ENCODE measurements at places on chromosomes 5 and 9. TPM values are rescaled to one million over a fixed set of nuclear protein-coding genes. Genes with fewer than 3 reads are reported as not detected.

GRCh38 chr5:136356747-136357469 lies 8.4 kb downstream of the TRPC7 start:
- no peak for DNase-seq

DNA sequence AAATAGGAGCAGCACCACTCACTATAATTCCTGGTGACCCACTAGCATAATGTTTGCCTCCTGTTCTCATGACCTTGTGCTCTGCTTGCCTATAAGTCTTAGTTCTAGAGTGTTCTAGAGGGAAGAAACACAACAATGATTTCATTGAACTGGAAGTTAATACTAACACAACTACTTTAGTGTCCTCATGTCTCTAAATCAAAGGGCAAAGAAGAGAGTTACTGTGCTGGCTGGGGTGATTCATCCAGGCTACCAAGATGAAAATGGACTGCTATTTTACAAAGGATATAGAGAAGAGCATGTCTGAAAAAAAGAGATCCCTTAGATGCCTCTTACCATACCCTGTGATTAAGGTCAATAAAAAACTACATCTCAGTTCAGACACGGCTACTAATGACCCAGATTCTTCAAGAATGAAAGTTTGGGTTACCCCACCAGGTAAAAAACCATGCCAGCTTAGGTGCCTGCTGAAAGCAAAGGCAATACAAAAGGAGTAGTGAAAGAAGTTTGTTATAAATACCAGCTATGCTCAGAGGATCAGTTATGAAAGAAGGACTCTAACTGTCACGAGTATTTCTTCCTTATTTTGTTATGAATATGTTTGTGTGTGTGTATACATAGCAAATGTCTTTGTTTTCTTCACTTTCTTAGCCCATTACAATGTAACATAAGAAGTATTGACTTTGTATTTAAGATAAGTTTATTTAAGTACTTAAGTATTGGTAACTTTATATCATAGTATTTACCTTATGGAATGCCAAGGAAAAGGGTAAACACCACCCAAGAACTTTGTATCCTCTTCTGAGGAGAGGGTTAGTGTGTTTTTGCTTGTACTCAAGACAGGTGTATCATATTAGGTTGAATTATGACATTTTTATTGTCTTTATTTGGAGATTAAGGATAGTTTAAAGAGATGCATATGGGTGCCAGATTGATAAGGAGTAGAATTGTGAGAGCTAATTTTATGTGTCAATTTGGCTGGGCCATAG lies 314.1 kb upstream of the PTGER4 start:
- DNase-seq, result no peak

DNA sequence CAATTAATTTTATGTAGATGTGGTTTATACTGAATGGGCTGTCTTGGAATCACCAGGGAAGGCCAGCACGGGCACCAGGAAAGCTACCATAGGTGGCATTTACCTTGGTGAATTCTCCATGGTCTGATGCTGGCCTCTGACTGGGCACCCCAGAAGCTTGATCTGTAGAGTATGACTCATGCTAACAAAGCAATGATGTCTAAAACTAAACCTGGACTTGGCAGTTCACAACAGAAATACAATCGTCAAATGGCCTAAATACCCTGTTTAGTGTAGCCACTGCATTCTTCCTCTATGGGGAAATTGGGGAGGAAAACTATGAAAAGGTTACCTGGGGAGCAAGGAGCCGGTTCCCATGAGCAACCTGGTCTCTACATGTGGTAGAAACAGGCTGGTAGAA lies 98.0 kb downstream of the ATPSCKMT start:
- DNase-seq, result no peak

DNA sequence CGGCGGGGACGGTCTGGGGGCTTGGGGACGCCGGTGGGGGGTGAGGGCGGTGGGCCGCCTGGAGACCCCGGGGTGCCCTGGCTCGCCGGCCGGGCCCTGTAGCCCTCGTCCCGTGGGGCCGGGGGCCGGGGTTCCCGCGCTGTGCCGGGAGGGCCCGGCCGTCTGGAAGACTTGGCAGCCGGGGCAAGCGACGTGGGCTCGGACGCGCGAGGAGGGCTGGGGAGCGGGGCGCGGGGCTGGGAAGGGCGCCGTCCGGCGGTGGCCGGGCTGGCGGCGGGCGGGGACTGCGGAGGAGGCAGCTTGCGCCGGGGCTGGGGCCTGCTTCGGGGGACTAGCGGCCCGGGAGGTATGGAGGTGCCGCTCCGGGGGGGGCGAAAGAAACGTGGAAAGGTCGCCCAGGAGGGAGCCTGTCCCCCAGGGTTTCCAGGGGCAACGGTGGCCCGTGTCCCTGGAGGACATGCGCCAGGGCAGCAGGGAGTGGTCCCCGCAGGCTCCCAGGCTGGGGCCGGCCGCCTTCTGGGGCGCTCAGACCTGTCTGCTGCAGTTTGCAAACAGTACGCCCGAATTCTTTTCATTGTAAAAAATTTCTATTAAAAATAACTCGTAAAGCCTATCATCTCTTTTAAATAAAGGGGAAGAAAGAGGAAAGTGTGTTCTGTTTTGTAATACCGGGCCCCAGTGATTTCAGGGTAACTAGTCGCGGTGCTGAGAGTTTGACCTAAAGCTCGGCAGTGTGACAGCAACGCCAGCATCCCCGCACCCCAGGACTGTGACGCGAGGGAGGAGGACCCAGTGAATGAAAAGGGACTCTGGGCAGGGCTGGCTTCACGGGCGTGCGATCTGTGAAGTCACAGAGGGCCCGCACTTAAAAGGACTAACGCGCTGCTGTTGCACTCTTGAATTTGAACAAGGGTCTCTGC lies 752 bp upstream of the ANKH start:
- DNase-seq, result no peak

DNA sequence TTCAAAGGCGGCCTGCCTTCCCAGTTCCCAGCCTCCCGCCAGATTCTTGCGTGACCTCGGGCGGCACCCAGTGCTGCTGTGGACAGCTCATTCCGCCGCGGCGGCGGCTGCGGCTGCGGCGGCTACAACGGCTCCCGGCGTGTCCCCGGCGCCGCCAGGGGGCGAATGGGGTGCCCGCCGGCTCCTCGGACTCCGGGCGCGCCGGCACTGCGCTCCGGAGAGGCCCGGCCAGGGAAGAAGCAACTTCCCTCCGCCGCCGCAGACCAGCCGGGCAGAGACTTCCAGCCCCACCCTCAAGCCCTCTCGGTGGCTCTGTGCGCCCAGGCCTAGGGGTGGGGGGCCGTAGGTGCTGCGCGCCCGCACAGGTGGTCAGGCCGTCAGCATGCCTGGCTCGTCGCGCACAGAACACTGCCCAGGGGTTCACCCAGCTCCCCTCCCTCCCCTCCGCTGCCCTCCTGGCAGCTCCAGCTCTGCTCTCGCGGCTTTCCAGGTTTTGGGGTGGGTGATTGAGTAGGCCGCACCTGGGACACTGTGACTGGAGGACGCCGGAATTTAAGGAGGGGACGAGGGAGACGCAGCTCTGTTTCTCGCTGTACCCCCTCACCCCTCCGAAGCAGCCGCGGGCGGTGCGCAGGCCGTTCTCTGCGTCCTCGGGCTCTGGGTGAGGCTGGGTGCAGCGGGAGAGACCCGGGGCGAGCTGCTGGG lies 20.2 kb downstream of the IGIP start:
- DNase-seq, result no peak

GRCh38 chr5:88666761-88667495 lies 216.1 kb downstream of the MEF2C start:
- no peak for DNase-seq

- DNase-seq, result peak; percentile 43
Measured at GRCh38 chr5:137146402-137146890, 352.7 kb downstream of the SPOCK1 start.

DNA sequence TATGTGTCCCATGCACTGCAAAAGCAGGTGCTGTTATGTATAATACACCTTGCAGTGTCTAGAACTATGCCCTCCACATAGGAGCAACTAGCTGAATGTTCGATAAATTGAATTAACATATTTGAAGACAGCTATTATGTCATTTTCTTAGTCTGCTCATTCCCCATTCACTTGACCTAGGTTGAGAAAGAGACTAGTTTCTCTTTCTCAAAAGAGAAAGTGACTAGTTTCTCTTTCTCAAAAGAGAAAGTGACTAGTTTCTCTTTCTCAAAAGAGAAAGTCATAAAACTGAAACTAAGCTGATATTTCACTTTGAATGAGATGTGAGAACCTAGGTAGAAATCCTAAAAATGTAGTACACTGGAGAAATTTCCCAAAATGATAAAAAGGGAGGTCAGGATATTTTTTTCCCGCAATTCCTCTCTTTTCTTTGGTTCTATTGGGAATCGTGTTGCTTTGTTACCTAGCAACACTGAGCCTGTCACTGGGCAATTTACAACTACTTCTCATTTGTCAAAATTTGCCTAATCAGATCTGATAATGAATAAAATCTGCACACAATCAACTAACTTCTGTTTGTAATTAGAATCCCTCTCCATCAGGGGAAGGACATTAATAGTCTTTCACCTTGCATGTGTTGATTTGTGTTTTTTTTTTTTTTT lies 132.0 kb upstream of the GRIA1 start:
- DNase-seq, result no peak

DNA sequence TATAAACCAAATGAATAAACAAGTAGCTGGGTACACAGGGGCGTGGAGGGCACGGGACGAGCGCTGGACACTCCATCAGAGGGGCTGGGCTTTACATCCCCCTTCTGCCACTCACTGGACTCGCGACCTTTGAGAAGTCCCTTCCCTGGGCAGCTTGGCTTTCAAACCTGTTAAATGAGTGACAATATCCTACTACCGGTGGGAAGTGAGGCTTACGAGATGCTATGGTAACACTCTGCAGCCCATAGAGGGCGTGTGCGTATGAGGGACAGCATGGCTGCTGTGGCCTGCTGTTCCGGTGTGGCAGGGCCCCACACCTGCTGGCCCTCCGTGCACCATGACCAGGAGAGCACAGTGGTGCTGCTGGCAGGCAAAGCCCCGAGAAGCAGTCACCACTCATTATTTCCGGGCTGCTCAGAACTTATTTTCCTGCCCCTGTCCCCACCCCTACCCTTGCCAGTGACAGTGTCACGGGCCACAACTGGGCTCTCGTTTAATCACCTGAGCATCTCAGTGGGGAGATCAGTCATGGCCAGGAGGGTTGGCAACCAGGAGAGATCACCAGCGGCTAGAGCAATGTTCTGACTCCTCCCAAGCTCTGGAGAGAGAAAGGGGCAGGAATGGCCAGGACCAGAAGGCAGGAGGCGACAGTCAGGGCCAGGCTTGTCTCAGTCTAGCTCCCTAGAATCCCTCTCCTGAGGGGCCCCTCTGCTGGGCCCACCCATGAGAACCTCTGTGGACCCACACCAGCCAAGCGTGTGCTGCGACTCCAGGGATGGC lies 10.5 kb downstream of the CLTB start:
- no peak for DNase-seq

- no peak for DNase-seq
Measured at GRCh38 chr5:72244862-72245371, 75.1 kb downstream of the MRPS27 start.

- DNase-seq, result no peak
Measured at GRCh38 chr5:154110716-154111115, 71.9 kb downstream of the MFAP3 start.

DNA sequence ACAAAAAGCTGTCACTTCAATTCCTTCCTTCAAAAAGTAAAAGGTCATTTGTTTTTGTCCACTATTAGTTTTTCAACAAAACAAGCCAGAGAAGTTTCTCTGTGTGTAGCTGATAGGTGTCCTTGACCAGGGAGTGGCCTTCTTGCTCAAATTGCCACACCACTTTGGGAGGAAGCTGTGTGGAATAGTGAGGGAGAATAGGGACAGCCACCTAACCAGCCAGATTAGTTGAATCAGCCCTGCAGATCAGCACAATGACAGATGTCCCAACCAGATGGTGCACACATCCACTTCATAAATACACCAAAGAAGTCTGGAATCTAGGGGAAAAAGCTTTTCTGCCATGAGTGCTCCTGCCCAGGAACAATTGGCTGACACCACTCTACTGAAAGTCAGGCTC lies 37.2 kb downstream of the NREP start:
- DNase-seq, result no peak

GRXCR2 gene
- polyA plus RNA-seq, result not detected

CYSRT1 gene
- polyA plus RNA-seq, result 3.5 TPM

TMEM8B gene
- polyA plus RNA-seq, result 28.8 TPM

SAXO1 gene
- 0.16 TPM for polyA plus RNA-seq

DOCK8 gene
- polyA plus RNA-seq, result 13.3 TPM

TRIM36 gene
- 2.2 TPM for polyA plus RNA-seq

NR3C1 gene
- 30.6 TPM for polyA plus RNA-seq

Data from left renal pelvis (tissue), 4 donors.